Central memory CD8-positive, alpha-beta T cell (primary cell): ENCODE measurements at places on chromosomes 7 and 10.

DNA sequence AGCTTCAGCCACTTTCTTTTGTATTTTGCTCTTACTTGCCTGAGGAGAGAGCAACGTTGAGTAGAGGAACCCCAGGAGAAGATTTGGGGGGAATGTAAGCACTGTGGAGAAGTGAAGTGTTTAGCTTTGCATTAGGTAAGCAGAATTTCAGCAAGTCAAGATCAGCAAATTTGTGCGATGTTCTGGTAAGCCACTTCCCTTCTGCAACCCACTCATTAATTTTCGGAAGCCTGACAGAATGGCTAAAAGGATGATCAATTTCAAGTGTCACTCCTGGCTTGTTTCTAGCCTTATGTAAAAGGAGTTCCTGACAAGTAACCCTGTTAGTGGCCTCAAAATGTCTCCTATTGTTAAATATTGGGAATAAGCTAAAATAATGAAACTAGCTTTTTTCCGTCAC is 48.5 kb upstream of the NXPH1 start:
- no peak for DNase-seq

- no peak for DNase-seq
These were observed 65.7 kb downstream of the EXOC6 start for GRCh38 chr10:92913973-92914372.

DNA sequence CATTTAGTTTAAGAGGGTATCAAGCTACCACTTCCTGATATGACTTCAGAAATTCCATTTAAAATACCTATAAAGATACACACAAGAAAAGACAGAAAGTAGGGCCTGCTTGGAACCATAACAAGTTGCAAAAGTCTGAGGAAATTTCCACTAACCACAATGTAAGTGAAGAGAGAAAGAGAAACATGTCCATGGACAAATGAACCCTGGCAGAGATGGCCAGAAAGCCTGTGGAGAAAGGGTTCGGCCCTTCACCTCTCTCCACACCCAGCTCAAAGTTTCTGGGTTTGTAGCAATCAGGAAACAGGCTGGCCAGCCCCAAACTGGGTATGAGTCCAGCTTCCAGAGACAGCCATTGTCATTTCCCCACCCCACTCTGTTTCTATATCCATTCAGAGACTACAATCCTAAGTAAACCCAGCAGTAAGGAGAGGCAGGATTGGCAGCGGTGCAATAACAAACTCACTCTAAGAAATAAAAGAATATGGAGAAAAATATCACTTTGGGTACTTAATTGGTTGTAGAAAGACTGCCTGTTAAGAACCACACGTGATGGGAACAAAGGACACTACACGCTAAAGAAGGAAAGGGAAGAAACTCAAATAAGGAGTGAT is 71.1 kb downstream of the STK17A start:
- no peak for DNase-seq

- DNase-seq, result no peak
These were observed 1.5 kb downstream of the IRF5 start for GRCh38 chr7:128939075-128939860.

DNA sequence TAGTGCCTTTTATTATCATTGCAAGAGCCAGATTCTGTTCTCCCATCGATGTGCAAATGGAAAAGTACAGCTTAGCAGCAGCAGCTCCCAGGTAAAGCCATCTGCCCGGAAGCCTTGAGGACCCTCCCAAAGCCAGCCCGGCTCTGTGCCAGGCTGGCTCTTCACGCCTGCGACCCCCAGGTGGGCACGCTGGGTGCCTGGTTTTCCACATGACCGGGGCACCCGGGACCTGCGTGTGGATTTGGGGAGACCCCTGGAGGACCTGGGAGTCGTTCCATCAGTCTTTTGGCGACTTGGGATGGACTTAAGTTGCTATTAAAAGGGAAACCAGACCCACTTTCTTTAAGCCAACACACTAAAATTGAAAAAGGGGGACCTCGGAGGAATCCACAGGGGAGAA is 196.5 kb downstream of the ZNF438 start:
- DNase-seq, result no peak

- no peak for DNase-seq
These were observed 337.5 kb upstream of the CNTNAP2 start for GRCh38 chr7:145779140-145779539.

- DNase-seq, result no peak
These were observed 109.8 kb downstream of the HPSE2 start for GRCh38 chr10:99125879-99126278.

GRCh38 chr7:132770055-132770454 is 193.8 kb upstream of the PLXNA4 start:
- no peak for DNase-seq

DNA sequence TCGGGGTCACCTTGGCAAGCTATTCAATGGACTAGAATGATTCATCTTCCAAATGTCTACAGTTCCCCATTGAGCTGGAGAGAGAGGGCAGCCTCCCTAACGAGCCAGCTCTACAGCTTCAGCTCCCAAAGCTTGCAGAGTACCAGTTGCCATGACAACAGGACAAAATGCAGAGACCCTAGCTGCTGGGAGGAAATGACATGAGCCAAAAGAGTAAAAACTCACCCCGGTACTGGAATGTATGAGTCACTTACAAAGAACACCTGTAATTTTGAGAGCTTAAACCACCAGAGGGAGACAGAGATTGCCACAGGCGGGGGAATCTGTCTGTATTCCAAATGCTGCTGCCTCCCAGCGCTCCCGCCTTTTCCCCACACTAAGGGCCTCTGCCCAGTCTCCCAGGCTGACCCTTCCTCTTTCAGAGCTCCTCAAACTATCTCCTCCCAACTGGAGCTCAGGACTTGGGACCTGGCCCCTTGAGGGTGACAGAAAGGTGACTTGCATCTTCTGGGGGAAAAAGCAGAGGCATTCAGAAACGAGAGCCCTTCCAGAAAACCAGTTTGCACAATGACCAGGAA is 95.5 kb downstream of the CUL2 start:
- no peak for DNase-seq

- DNase-seq, result no peak
These were observed 94.7 kb upstream of the ZMIZ1 start for GRCh38 chr10:78973901-78974616.

- DNase-seq, result no peak
These were observed 191.7 kb downstream of the TFEC start for GRCh38 chr7:115838829-115839228.

- no peak for DNase-seq
These were observed 286.8 kb downstream of the ADK start for GRCh38 chr10:74437822-74438221.

DNA sequence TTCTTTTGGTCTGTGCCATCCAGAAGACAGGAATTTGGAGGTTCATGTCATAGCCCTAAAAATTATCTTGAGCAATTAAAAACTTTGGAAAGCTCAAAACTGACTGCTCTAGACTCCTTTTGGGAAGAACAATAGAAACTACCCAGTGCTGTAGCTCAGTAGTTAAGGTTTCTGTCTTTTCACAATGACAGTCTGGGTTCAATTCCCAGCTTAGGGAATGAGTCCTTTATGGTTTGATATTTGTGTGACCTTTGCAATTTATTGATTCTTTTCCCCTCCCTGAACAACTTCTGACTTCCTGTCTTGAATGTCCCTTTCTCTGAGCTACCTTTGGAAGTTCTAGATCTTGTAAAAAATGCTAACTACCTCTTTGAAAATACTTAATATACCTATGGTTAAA is 603.3 kb upstream of the IGFBP3 start:
- DNase-seq, result no peak

DNA sequence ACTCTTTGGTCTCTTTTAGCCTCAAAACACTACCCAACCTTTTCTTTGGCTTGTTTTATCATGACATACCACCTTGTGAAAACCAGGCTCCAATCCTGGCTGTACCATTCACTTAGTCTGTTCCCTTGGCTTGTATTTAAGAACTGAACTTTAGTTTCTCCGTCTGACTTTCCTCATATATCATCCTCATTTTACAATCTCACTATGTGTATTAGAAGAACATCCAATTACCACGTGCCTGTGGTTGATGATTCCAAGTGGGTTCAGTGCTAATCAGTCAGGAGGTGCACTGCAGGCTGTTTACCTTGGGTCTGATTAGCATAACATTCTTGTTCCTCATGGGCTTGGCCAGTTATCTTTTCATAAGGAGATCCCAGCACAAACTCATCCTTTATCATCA is 144.8 kb upstream of the KLF14 start:
- no peak for DNase-seq

- DNase-seq, result no peak
These were observed 83.1 kb downstream of the GRK5 start for GRCh38 chr10:119290301-119291048.

GRCh38 chr10:117249493-117250093 is 8.7 kb downstream of the SLC18A2 start:
- no peak for DNase-seq

DNA sequence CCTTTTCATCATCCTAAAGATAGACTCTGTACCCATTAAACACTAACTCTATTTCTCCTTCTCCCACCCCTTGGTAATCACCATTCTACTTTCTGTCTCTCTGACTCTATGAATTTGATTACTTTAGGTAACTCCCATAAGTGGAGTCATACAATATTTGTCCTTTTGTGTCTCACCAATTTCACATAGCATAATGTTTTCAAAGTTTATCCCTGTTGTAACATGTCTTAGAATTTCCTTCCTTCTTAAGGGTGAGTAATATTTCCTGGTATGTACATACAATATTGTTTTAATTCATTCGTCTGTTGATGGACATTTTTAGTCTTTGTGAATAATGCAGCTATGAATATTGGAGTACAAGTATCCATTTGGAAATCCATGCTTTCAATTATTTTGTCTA is 50.9 kb upstream of the CDCA7L start:
- DNase-seq, result no peak

GRCh38 chr10:71493741-71494140 is 97.0 kb downstream of the CDH23 start:
- no peak for DNase-seq

DNA sequence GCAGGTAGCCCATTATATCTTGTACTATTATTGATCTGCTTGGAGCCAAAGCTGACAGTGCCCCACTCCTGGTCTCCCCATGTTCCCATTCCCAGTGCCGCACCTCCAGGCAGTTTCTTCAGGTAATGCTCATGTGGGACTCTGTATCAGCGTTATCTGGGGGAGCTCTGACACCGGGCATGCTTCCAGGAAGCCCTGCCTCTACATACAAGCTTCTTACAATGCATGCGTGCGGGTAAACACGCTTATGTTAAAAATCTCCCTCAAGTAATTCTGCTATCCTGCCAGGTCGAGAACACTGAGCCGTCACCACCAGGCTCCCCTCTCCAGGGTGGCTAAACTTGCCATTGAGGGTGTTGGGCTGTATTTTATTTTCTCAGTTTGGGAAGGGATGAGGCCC is 61.6 kb upstream of the LBX1 start:
- DNase-seq, result no peak

GRCh38 chr10:35563261-35563891 is 41.8 kb upstream of the GJD4 start:
- peak; percentile 23 for DNase-seq
